AG09309 (cell line): ENCODE measurements at places on chromosomes 6 and 20.
A peak's percentile ranks its signal among the peaks of the same experiment; 100 is the strongest.

DNA sequence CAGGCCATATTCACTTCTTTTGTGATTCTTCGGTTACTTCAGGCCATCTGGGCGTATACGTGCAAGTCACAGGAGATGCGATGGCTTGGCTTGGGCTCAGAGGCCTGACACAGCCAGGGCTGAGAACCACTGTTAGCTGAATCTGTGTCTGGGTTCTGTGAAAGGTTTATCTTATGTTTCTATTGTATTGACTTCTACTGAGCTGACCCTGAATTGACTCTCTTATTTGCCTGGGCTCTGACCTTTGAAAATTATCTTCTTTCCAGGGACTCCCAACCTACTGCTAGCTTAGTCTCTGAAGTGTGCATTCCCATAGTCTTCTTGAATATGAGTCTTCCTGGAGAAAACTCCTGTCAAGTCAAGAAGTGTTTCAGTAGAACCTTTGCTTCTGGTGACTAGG lies 226.4 kb upstream of the SOX4 start:
- no peak for DNase-seq

- no peak for DNase-seq
These were observed 109.9 kb upstream of the SUPT3H start for GRCh38 chr6:45487645-45488044.

- no peak for DNase-seq
These were observed 12.0 kb upstream of the RBPJL start for GRCh38 chr20:45294659-45295058.

DNA sequence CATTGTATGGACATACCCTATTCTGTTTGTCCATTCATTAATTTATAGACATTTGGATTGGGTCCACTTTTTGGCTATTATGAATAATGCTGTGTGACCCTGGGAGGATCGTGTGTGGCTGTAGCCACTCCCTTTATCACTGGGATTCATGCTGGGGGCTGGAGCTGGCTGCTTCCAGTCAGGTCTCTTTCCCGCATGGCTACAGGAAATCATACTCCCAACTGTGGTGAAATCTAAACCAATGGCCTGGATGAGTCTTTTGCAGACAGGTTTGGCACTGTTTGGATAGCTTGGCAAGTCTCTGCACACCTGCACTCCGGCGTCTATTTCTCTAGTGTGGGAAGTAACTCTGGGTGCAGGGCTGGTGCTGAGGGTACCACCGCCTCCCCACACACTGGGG lies 80.4 kb downstream of the RIN2 start:
- no peak for DNase-seq

- no peak for DNase-seq
These were observed 76.8 kb downstream of the HIVEP2 start for GRCh38 chr6:142867988-142868812.

- DNase-seq = no peak
These were observed 1.8 kb downstream of the LTB start for GRCh38 chr6:31580438-31580740.

- DNase-seq = no peak
These were observed 327.2 kb downstream of the BCKDHB start for GRCh38 chr6:80433673-80434025.

GRCh38 chr6:26235302-26235670 lies 129.7 kb upstream of the BTN3A2 start:
- no peak for DNase-seq

GRCh38 chr6:37528541-37528940 lies 28.8 kb upstream of the CCDC167 start:
- no peak for DNase-seq

GRCh38 chr20:57089699-57090144 lies 176.7 kb downstream of the BMP7 start:
- no peak for DNase-seq

GRCh38 chr20:3686867-3687321 lies 5.1 kb upstream of the ADAM33 start:
- peak; percentile 91 for DNase-seq

GRCh38 chr6:136863752-136864151 lies 41.4 kb downstream of the PEX7 start:
- DNase-seq = no peak

- DNase-seq = peak; percentile 89
These were observed at the start of gene DST for GRCh38 chr6:56642366-56643261. TSS of gene DST (minus strand) at chr6:56642889.

DNA sequence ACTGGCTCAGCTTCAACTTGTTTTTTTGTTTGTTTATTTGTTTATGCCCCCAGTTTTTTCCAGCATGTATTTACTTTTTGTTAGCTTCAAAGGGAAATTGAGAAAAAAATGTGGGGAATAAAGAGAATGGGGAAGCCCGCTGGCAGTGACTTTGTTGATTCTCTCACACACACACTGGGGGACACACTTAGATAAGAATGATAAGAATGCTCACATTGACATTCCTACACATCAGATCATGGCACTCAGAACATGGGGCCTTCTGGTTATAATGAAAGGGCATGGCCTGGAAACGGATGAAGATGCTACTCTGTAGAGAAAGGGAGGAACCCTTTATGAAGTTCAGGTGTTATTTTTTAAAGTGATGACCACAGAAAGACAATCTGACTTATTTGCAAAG lies 15.6 kb upstream of the DAAM2 start:
- DNase-seq = no peak

DNA sequence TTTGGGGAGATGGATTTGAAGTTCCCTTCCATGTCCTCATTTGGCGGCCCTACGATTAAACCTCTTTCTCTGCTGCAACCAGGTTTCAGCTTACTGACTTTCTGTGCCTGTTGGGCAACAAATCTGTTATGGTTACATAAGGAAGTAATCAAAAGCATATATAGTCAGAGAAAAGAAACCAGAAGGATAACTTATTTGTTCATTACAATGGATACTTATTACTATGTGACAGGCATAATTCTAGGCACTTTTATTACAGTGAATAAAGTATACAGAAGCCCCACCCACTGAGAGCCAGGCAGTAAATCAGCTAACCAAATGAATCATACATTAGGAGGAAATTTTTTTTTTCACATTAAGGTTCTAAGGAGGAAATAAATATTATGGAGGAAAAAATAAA lies 9.6 kb upstream of the TRIM31 start:
- DNase-seq = peak; percentile 46

- DNase-seq = no peak
These were observed 431.2 kb downstream of the GRIK2 start for GRCh38 chr6:101824551-101825345.

GRCh38 chr6:148287623-148288333 lies 54.9 kb upstream of the SASH1 start:
- no peak for DNase-seq

DNA sequence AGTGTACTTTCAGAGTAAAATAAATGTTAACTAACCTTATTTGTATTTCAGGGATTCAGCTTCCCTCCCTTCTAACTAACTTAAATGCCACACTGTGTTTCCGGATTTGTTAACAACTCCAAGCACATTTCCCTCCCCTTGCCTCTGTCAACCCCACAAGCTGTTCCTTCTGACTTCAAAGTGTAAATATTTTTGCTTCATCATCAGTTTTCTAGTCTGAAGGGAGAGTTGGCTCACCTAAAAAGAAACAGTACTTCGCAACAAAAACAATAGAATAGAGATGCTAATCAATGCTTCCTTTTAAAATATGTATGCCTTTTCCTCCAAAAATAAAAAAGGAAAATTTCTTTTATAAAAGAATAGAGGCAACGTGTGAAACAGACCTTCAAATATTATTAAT lies 132.6 kb downstream of the THEMIS start:
- DNase-seq = no peak

- no peak for DNase-seq
These were observed 18.6 kb downstream of the FYN start for GRCh38 chr6:111854683-111855082.

DNA sequence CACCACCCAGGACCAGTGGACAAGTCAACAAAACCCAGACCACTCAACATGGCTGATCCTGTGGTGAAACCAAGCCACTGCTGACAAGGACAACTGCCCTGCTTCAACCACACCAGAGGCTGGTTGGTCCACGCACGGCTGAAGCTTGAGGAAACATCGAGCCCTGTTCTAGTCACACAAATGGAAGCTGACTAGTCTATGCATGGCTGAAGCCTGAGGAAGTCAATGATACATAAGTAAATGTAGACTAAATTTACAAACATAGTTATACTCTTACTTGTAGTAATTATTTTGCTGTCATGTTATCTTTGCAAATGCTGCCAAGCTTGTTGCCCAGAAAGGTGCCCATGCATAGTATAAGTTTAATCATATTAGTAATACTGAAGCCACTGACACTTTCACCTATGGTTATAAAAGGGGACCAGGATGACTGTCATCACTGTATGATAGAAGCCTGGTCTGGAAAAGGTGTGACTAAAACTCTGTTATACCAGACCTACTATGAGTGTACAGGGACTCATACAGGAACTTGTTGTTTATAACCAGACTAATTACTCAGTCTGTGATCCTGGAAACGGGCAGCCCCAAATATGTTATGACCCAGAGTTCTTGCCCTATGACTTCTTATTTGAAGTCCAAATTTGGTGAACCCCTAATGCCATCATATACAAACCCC lies 5.6 kb downstream of the IL22RA2 start:
- DNase-seq = no peak
